ENCODE measurements at places on chromosomes 12 and 14.

DNA sequence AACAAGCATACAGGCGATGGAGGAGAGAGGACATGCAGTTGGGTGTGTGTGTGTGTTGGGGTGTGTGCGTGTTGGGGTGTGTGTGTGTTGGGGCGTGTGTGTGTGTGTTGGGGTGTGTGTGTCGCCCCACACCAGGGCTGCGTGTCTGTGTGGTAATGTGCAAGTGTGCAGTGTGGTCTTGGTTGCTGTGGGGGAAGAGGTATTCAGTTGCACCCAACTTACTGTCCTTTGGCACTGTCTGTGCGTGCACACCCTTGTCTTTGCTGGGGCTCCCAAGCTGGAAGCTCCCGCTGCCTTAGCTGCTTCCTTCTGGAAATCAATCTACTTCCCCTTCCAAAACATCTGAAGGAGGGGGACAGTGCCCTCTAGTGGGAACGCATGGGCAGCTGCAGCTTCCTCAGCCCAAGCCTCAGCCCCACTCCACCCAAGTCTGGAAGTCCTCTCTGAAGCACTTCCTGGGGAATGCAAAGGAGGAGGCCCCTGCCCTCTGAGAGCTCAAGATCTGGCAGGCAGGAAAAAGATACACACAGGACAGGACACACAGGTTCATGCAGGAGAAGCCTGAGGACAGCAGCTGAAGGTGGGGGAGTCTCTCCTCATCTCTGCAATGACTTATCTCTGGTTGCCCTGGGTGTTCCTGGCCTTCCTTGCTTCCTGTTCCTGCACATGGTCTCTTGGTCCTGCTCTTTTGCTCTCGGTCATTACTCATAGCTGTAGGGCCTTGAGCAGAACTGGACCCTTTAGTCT is 13.1 kb downstream of the ASIC1 start:
- no peak for DNase-seq

DNA sequence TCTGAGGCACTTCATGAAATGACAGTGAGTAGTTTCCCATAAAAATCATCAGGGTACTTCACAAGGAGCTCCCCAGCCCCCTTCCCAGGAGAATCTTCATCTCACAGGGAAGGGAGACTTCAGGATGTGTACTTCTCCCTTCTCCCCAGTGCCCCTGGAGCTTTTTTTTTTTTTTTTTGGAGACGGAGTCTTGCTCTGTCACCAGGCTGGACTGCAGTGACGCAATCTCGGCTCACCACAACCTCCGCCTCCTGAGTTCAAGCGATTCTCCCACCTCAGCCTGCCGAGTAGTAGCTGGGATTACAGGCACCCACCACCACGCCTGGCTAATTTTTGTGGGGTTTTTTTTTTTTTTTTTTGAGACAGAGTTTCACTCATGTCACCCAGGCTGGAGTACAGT is 10.4 kb downstream of the ITPK1 start:
- DNase-seq, result no peak

DNA sequence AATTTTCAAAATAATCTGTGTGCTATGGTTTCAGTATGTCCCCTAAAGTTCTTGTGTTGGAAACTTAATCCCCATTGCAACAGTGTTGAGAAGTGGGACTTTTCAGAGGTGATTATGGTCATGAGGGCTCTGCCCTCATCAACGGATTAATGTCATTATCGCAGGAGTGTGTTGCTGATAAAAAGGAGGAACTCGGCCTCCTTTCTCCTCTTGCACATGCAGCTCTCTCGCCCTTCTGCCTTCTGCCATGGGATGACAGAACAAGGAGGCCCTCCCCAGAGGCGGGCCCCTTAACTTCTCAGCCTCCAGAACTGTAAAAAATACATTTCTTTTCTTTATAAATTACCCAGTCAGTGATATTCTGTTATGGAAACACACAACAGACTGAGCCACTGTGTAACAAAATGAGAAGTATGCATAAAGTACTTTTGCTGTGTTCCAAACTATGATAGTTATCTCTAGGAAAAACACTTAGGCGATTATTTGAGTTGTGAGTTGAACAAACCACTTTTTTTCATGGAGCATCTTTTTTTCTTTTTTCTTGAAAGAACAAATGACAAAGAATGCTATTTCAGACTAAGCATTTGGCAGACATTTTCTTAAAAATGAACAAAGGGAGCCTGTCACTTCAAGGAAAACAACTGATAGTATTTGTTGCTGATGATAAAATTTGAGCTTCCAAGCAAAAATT is 134.8 kb upstream of the FUT8 start:
- DNase-seq, result no peak

DNA sequence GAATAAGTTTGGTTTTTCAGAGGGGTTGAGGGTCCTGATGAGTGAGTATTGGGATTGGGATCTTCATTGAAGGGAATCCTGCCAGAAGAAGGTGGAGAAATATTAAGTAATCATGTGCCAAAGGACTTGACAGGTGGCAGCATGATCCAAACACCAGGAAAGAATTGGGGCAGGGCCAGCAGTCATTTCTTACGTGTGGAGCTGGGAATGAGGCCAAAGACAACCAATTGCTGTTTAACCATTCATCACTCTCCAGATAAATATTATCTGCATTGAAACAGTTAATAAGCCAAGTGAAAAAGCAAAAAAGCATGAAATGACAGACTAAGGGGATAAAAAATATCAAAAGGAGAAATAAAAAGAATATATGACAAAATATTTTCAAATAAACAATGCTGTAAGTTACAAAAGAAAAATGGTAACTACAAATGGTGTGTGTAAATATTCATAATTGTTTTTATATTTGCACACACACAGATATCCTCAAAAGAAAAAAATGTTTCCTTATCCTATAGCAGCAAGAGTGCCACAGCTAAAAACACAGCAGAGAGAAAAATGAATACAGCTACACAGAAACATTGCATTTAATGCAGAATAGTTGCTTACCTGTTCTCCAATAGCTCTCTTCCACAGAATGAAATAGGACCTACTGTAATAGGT is 26.2 kb downstream of the C2CD5 start:
- DNase-seq, result peak; percentile 4

GRCh38 chr14:24789378-24789884 is 155.4 kb upstream of the GZMB start:
- DNase-seq, result no peak

GRCh38 chr12:42564556-42564955 is 25.0 kb downstream of the PRICKLE1 start:
- no peak for DNase-seq

DNA sequence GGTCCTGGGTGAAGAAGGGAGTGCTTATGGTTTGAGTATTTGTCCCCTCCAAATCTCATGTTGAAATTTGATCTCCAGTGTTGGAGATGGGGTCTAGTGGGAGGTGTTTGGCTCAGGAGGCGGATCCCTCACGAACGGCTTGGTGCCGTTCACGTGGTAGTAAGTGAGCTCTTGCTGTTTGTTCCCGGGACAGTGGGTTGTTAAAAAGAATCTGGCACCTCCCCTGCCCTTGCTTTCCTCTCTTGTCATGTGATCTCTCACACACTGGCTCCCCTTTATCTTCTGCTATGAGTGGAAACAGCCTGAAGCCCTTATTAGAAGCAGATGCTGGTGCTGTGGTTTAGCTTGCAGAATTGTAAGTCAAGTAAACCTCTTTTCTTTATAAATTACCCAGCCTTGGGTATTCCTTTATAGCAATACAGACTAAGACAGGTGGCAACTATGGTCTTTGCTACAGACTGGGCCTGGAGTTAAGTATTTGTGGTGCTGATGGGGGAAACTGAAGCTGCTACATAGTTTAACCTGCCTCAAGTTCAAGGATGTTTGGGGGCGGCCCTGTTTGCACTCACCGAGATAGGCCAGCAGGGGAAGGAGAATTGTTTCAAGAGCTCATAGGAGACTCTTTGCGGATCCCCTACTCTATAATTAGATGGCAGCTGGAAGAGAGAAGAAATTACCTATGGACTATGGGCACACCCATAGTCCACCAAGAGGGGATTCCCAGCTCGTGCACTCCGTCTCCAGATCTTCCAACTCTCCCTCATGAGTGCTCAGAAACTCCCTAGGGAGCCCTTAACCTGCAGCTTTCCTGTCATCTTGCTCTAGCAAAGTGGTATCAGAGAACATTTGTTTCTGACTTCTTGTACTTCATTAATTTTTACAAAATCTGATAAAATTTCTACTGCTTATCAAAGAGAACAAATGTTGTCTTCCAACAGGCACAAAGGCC is 164.6 kb downstream of the SLC15A5 start:
- no peak for DNase-seq

- no peak for DNase-seq
Measured at GRCh38 chr14:77091518-77091917, 6.5 kb upstream of the CIPC start.

DNA sequence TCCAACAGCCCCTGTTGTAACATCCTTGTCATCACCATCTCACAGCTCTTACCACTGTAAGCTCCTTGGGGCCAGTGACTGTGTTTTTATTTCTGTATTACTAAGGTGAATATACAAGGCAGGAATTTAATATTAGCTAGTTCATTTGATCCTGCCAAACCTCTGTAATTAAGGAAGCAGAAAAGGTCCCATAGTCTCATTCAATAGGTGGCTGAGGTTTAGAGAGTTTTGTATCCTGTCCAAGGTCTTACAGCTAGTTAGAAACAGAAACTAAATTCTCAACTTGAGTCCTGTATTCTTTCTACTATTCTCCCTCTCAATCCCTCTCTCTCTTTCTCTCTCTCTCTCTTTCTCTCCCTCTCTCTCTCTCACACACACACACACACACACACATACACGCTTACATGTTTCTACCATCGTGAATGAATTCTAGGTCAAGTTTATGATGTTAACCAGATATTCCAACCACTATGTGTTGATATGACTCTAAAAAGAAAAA is 543 bp upstream of the GLIPR1 start:
- no peak for DNase-seq

DNA sequence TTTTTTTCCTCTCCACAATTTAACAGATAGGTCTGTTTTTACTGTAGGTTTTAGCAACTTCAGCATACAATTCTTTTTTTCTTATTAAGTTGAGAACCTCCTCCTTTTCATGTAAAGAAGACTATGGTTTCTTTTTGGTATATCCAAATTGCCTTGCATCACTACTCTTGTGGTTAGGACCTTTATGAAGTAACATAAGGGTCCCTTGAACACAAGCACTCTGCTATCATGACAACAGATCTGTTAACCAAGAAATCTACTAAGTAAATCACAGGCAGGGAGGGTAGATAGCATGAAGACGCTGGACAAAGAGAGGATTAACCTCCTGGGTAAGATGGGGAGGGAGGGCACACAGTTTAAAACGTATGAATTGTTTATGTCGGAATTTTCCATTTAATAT is 380.6 kb downstream of the CCDC91 start:
- DNase-seq, result no peak

DNA sequence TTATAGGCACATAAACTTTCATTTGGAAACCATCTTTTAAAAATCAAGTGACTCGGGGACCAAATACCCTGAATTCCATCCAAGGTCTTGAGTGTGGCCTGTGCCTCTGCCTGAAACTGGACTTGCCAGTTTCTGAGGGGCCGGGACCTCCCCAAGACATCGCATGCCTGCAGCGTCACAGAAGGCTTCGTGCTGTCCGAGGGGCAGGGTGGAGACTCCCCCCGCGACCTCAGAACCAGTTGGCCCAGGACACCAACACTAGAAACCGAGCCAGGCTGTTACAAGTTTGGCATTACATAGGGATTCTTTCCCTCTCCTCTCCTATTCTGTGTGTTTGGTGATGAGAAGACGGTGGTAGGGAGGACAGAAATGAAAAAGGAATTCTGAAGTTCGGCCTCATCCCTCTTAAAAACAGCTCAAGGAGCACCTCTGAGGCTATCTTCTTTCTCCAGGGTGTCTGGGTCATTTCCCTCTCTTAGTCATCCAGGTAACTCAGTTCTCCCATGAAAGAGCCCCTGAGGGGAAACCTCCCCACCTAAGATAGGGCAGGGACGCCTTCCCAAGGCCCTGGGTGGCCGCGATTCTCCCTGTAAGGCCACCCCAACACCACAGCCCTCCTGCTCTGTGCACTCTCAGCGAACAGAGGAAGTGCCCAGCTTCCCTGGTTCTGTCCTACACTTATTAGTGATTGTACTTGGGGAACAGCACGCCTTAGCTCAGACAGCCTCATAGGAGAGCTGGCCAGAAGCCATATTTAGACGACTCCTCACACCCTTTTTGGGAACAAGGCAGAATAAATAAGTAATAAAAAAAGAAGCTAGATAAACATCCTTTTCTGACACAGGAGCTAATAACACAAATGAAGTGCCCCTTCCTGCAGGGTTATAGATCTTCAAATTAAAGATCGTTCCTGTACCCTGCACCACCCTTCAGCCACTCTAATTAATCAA is 93.8 kb downstream of the BCL11B start:
- DNase-seq, result no peak

DNA sequence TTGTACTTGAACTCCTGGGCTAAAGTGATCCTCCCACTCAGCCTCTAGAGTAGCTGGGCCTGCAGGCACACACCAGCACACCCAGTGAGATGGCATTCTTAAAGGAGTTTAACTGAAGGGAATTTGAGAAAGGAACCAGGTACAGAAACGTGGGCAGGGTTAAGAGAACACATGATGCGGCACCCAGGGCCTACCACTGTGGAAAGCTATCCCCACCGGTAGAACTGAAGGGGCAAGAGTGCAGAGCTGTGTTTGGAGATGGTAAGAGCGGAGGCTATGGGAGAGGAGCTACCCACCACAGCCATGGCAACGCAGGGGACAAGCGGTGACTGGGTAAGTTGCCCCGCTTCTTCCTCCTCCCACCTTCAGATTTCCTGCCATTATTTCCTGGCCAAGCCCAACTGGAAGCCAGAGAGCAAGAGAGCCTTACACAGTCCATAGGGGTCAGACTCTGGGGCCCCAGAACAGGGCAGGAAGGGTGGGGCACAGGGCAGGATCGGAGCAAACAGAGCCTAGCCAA is 46.5 kb downstream of the SOCS2 start:
- DNase-seq, result no peak

DNA sequence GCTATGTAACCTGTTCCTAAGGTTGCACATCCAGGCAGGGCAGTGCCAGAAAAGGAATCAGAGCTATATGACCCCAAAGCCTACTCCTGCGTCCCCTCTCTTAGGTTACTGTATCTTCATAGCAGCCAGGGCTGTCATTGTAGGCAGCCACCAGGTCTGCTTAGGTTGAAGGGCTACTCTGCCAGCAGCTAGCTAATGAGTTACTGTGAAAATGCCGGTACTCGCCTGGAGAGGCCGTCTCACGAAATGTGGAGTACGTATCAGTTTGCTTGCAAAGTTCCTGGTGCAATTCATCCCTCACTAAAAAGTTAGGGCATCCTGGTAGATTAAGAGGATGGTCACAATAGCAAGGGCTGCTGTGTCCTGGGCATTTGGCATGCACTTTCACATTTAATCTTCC is 50.9 kb downstream of the RPH3A start:
- DNase-seq, result no peak

DNA sequence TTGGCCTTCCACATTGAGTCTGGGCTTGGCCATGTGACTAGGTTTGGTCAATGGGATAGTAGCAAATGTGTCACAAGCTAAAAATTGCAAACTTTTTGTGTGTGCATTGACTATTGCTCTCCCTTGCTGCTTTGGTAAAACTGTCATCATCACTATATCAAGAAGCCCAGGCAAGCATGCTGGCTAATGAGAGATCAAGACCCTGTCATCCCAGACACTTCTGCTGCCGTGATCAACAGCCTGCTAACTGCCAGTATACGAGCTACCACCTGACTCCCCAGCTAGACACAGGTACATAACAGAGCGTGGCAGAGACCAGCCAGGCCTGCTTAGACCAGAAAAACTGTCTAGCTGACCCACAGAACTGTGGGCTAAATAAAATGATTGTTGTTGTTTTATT is 456.7 kb upstream of the DCN start:
- DNase-seq, result no peak

- no peak for DNase-seq
Measured at GRCh38 chr12:119225454-119225853, 46.7 kb downstream of the HSPB8 start.

Measured in cerebellar nuclear complex (tissue), 1 donor.